ENCODE measurements at places on chromosomes 2 and 18.

DNA sequence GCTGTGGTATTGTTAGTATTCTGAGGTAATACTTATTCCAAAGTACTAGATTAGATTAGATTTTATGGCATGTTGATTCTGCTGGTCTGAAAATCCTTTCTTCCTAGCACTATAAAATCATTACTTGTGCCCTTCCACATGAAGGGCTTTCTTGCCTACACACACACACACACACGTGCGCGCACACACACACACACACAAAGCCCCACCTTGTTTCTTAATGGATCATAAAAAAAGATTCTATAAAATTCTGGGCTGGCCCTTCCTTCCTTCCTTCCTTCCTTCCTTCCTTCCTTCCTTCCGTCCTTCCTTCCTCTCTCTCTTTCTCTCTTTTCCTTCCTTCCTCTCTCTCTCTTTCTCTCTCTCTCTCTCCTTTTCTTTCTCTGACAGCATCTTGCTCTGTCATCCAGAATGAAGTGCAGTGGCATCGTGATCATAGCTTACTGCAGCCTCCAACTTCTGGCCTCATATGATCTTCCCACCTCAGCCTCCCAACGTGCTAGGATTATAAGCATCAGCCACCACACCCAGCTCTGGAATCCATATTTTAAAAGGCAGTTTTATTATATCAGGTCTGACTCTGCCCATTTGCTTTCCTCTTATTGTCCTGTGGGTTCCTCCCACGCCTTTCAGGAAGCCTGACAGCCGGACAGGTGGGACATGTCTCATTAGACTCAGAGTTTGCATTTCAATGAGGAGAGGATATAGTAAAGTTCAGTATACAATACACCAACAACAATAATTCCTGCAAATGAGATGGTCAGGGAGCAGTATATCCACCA lies 321.1 kb downstream of the PIK3C3 start:
- no peak for DNase-seq

GRCh38 chr2:150466741-150467620 lies 20.5 kb downstream of the RND3 start:
- DNase-seq: no peak

DNA sequence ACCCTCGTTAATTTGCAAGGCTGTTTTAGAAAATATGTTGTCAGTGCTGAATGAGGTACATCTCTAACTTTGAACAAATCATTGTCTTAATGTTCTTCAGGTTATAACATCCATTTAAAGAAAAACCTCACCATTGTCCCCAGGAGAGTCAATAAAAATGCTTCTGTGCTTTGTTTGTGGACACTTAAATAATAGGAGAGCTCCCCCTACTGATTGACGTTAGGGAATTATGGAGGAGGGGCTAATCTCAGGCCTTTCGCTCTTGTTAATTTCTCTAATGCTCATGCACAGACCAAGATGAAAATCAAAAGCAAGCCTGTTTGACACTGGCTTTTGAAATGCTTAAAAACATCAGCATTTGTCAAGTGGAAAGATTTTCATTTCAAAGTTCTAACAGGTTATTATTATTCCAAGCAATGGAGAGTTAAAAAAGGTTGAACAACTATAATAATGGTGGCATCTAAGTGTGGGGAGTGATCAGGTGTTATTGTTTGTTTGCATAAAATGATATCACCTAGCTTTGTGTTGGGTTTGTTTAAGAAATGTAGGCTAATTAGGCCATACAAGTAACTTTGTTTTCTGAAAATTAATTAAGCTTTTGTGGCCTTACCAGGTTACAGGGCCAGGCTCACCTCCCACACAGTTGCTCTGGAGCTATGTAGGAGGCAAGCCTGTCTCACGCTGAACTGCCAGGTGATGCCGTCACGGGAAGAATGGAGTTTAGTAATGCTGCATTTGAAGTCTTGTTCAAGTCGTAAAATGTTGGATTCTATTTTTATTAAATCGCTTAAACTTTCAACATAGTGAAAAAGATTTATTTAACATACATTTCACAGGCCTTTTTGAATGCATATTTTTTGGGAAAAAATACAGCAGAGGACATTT lies 51.7 kb upstream of the SMIM21 start:
- no peak for DNase-seq

DNA sequence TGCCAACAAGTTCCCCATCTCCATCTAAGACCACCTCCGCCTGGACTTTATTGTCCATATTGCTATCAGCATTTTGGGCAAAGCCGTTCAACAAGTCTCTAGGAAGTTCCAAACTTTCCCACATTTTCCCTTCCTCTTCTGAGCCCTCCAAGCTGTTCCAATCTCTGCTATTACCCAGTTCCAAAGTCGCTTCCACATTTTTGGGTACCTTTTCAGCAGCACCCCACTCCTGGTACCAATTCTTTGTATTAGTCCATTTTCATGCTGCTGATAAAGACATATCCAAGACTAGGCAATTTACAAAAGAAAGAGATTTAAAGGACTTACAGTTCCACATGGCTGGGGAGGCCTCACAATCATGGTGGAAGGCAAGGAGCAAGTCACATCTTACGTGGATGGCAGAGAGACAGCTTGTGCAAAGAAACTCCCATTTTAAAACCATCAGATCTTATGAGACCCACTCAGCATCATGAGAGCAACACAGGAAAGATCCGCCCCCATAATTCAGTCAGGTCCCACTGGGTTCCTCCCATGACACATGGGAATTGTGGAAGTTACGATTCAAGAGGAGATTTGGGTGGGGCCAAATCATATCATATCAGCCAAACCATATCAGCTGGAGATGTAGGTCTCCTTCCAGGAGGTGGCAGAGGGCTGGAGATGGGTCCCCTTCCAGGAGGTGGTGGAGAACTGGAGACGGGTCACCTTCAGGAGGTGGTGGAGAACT lies 19.8 kb upstream of the TXNDC2 start:
- DNase-seq: no peak

DNA sequence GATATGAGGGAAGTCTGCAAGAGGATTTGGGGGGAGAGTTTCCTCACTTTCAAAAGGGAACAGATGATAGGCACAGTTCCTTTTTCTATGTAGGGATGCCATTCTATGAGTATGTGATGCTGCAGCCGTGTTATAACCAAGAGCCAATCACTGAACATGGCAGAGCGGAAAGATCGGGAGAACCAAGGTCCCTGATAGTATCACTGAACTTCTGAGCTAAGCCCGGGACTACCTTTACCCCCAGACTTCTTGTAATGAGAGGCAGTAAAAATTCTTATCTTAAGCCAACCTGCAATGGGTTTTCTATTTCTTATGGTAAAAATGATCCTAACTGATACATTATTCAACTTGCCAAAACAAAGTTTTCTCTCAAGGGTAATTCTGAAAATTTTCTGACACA lies 21.6 kb upstream of the SLC1A4 start:
- DNase-seq: no peak

- DNase-seq: no peak
These were observed 211.3 kb downstream of the GPD2 start for GRCh38 chr2:156647377-156648010.

GRCh38 chr2:132645176-132645575 lies 24.8 kb downstream of the LYPD1 start:
- DNase-seq: no peak

GRCh38 chr18:45449418-45450227 lies 165.7 kb upstream of the SLC14A2 start:
- DNase-seq: no peak

DNA sequence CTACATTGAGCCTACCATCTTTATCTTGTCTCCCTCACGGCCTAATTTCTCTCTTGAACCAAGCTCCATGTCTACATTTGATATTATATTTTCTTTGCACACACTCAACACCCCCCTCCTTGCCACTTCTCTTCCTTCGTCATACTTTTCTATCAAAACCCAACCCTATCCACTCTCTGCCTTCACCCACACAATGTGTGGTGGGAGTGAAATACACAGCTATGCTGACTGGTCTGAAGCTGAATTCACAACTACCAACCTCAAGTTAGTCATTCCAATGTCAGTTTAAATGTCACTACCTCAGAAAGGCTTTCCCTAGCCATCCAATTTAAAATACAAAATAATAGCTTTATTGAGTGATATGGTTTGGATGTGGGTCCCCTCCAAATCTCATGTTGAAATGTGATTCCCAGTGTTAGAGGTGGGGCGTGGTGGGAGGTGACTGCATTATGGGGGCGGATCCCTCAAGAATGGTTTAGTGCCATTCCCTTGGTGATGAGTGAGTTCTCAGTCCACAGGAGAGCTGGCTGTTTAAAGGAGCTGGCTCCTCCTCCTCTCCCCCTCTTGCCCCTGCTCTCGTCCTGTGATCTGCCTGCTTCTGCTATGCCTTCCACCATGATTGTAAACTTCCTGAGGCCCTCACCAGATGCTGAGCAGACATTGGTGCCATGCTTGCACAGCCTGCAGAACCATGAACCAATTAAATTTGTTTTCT lies 112.1 kb downstream of the DTNB start:
- DNase-seq: no peak

GRCh38 chr18:79628416-79629248 lies 51.0 kb upstream of the CTDP1 start:
- DNase-seq: no peak

All from activated gamma-delta T cell (primary cell).